ENCODE measurements at places on chromosomes 4 and X.

DNA sequence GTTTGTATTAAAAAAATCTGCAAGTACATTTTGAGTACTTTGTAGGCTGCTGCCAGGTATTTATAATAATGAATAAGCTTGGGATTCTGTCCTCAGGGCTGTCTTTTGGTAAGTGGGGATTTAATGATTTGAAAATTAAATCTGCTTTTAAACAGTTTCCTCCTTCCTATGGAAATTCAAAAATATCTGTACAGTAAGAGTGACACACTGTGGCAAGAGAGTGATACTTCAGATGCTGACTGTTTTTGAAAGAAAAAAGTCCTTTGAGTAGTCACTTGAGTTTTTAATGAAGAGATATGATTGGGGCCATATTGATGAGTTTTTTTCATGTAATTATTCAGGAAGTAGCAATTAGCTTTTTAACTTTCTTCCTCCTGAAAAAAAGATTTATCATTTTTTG, 49.2 kb downstream of the SMARCAD1 start:
- no peak for DNase-seq

DNA sequence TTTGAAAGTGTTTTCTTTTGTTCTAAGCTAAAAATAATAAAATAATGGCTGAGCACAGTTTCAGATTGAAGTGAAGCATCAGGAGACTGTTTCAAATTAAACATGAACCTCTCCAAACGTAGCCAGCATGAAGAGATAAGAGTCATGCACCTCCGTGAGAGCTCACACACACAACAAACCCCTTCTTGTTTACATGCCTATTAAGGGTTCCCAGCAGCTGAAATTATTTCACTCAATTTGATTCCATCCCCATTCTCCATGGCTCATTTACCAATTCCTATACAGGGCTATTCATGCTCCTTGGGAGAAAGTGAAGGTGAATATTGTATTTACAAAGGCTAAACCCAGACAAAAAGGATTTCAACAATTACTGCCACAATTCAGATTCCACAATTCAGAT, 954.1 kb upstream of the INTU start:
- no peak for DNase-seq

DNA sequence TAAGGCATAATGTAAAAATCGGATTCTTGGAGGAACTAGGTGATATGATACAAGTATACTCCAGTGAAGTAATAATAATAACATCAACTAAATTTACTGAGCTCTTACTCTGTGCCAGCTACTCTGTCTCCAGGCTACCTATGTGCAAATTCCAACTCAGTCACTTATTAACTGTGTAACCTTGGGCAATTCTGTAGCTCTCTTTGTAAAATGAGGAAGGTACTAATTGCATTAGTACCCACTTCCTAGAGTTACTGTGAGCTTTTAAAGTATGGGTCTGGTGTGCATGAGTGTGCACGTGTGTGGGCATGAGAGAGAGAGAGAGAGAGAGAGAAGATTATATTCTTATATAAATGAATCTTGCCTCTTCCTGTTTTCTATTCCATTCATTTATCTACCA, 169.9 kb downstream of the KCNIP4 start:
- DNase-seq = no peak

DNA sequence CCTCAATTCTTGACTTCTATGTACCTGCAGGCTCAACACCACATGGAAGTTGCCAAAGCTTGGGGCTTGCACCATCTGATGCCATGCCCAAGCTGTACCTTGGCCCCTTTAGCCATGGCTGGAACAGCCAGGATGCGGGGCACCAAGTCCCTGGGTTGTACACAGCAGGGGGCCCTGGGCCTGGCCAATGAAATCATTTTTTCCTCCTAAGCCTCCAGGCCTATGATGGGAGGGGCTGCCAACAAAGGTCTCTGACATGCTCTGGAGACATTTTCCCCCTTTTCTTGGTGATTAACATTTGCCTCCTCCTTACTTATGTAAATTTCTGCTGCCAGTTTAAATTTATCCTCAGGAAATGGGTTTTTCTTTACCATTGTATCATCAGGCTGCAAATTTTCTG, 1428.1 kb downstream of the C4orf33 start:
- DNase-seq = no peak

DNA sequence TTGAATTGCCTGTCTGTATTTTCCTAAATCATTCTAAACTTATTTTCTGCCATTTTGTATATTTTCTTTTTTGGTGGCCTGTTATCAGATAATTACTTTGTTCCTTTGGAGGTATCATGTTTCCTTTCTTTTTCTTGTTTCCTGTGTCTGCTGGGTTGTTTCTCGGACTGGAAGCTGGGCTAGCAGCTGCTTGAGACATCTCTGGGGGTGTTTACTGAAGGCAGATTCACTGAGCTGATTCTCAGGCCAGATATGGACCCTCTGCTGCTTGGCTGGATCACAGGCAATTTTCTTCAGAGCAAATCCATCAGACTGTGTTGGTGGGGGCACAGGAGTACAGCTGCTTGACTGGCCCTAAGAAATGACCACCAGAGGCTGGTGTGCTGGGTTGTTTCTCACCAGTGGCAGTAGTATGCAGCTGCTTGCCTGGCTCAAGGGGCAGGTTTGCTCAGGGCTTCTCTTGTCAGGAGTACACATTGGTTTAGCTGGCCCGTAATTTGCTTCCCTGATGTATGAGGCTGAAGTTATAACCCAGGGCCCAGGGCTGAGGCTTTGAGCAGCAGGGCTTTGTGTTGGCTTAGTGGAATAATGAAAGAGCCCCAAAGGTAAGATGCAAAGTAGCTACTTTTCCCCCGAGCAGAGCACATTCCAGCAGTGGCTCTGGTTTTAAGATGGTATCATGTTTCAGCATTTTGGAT, 680.6 kb downstream of the TECRL start:
- no peak for DNase-seq

All from activated CD4-positive, alpha-beta T cell treated with anti-CD3 and anti-CD28 coated beads for 36 hours (primary cell).